ENCODE measurements at places on chromosomes 3 and 15.

DNA sequence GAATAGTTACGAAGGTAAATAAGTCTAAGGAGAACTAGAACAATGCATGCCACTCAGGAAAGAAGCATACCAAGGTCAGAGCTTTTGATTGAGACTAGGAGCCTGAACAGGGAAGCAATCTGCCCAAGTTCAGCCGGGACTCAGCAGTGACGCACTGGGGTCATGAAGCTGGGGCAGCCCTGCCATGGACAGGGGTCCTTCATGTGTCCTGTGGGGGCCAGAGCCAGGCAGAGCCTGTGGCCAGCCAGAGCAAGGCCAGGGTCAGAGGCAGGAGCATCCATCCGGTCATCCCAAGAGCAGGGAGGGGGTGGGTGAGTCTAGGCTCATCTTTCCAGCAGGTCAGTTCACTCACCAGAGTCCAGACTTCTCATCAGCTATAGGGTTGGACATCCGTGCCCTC, 47.9 kb downstream of the FGD5 start:
- H3K4me1 ChIP-seq = no peaks in the 10 kb centered on the region
- no peak for DNase-seq
- H3K4me3 ChIP-seq = no peak overlapping the region
- H3K36me3 ChIP-seq = no peaks in the 10 kb centered on the region

GRCh38 chr3:126212620-126213378, 32.4 kb upstream of the ALDH1L1 start:
- H3K27ac ChIP-seq = no peak overlapping the region
- DNase-seq = no peak
- peaks cover 7% of the 10 kb centered on the region for H3K4me1 ChIP-seq
- peaks cover 42% of the 10 kb centered on the region for H3K27me3 ChIP-seq

- H3K36me3 ChIP-seq = no peaks in the 10 kb centered on the region
- DNase-seq = no peak
- no peak overlapping the region for H3K27ac ChIP-seq
Measured at GRCh38 chr15:28786521-28786920, 61.9 kb downstream of the GOLGA6L7 start.

- H3K27me3 ChIP-seq = peaks cover 6% of the 10 kb centered on the region
- H3K36me3 ChIP-seq = peaks cover 2% of the 10 kb centered on the region
- H3K27ac ChIP-seq = no peak overlapping the region
- H3K4me3 ChIP-seq = no peak overlapping the region
- DNase-seq = no peak
Measured at GRCh38 chr15:92682741-92683510, 27.4 kb upstream of the FAM174B start.

DNA sequence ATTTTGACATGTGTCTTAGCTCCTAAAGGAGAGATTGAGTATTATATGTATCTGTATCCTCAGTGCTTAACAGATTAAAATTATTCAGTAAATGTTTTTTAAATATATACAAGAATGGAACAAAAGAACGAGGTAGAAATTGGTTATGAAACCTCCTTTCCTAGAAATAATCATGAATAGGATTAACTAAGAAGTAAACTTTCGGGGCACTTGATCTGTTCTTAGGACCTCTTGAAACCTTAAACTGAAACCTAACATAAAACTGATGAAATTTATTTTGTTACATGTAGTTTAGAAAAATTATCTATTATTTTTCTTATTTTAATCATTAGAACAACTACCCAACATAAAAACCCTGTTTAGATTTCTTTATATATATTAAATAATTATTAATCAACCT, 311.5 kb downstream of the THSD4 start:
- H3K4me3 ChIP-seq = no peak overlapping the region
- no peaks in the 10 kb centered on the region for H3K36me3 ChIP-seq
- peaks cover 3% of the 10 kb centered on the region for H3K4me1 ChIP-seq

- no peak overlapping the region for H3K4me3 ChIP-seq
- H3K27me3 ChIP-seq = peaks cover 13% of the 10 kb centered on the region
- DNase-seq = no peak
- H3K4me1 ChIP-seq = no peaks in the 10 kb centered on the region
Measured at GRCh38 chr3:133077688-133078087, 39.5 kb downstream of the TMEM108 start.

DNA sequence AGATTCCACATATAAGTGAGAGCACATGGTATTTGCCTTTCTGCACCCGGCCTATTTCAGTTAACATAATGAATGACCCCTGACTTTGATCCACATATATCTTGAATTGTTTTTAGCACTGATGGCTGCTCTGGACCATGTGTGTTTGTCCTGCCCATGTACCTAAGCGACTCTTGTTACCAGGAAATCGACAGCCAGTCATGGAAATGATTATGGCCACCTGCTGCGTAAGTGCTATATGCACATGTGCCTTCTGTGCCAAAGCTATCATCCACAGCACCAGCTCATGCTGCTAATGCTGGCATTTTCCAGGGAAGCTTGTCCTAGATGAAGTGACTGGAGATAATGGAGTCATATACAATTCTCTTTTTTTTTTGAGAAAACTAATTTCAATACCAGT, 103.7 kb downstream of the PEX5L start:
- H3K4me3 ChIP-seq = no peak overlapping the region
- peaks cover 11% of the 10 kb centered on the region for H3K27me3 ChIP-seq
- H3K36me3 ChIP-seq = no peaks in the 10 kb centered on the region
- no peak overlapping the region for H3K27ac ChIP-seq
- no peaks in the 10 kb centered on the region for H3K4me1 ChIP-seq
